EL (cell line): ENCODE measurements at places on chromosomes 13 and 19.

DNA sequence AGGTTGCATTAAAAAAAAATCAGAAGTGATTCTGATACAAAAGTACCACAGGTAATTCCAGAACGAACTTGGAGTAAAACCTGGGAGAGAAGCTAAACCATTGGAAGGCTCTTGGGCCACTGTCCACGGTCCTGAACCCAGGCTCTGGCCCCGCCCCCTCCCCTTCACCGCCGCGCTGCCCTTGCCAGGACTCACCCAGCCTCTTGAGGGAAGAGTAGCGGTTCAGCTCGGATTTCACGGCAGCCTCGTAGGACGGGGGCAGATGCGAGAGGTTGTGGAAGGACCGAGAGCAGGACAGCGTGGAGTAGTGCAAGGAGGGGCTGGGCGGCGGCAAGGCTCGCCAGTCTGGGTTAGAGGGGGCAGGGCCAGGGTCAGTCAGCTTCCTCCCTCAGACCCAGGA, 5.7 kb downstream of the SHISA7 start:
- peak; percentile 59 for DNase-seq

GRCh38 chr13:29845440-29846056, 4.9 kb downstream of the UBL3 start:
- no peak for DNase-seq

GRCh38 chr19:41926763-41927496, 1.3 kb downstream of the ERFL start:
- DNase-seq = no peak

DNA sequence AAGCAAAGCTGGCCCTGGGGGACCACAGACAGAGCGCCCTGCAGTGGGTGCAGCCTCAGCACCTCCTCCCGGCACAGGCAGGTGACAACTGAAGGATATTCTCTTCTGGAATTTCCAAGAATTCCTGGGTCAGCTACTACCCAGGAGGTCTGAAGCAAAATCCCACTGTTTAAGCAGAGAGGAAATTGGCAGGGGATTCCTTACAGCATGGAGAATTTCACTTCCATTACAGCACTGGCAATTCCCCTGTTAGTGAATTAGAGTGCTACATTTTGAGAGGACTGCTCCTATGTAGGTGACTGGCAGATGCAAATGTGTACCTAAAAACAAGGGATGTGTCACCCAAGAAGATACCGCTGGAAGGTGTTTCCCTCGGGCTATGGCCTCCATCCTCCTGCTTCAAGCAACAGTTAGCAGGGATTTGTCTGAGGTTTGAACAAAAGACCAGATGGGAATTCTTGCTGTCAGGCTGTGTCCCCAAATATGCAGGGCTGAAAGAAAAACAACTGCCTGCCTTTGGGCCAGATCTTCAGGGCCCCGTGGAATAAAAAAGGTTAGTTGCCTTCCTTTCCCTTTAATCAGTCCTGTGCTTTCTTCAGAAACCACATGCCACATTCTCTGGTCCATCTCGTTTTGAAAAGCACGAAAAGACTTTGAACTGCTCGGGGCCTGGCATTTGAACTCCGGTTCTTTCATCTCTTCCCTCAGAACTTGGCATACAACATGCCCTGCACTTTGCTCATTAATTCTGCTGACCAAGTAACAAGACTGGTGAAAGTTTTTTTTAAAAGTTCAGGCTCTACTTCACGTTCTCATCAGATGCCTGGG, 296.4 kb downstream of the DNAJC15 start:
- DNase-seq = no peak

- DNase-seq = peak; percentile 27
Measured at GRCh38 chr13:106117035-106117434, 418.4 kb downstream of the EFNB2 start.

GRCh38 chr19:15516363-15516762, 8.0 kb downstream of the CYP4F22 start:
- no peak for DNase-seq

DNA sequence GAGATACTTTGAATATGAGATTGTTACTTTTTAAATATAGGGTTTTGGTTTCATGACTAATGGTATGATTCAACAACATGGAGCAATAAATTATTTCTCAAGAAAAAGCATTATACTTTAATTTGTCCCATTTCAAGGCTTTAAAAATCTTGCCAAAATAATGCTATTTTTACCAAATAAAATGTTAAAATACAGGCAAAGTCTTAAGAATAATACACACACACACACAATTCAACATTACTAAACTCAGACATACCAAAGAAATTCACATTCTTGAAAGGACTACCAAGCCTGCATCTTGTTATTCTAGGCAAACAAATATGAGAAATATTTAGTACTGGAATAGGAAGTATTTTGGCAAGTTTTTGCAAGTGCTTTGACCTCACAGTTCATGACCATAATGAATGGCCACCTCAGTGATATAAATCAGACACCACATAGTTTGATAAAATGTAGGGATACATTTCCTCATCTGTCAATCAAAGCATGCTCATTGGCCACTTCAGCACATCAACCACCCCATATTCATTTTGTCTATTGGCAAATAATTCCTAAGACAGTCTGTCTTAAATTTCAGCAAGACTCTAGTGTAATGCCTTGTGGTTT, 107.2 kb downstream of the NALCN start:
- peak; percentile 76 for DNase-seq

DNA sequence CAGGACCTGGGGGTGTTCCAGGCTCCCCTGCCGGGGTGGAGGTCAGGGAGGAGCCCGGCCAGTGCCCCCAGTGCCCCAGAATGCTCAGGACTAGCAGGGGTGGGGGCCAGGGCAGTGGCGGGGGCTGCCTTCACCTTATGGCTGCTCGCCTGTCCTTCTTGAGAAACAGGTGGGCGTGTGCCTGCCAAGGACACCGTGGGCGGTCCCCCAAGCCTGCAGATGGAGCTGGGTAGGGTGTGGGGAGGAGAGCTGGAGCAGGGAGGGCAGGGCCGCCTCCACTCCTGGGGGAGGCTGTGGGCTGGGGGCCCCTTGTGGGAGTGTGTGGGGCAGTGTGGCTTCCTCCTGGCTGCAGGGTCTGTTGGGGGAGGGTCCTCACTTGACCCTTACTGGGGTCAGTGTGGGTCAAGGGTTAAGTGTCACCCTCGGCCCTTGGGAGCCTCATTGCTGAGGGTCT, 160.1 kb downstream of the KDM4B start:
- DNase-seq = no peak

- DNase-seq = no peak
Measured at GRCh38 chr19:17965370-17966128, 1.4 kb upstream of the KCNN1 start.

GRCh38 chr13:30325668-30326067, 18.3 kb upstream of the KATNAL1 start:
- no peak for DNase-seq

DNA sequence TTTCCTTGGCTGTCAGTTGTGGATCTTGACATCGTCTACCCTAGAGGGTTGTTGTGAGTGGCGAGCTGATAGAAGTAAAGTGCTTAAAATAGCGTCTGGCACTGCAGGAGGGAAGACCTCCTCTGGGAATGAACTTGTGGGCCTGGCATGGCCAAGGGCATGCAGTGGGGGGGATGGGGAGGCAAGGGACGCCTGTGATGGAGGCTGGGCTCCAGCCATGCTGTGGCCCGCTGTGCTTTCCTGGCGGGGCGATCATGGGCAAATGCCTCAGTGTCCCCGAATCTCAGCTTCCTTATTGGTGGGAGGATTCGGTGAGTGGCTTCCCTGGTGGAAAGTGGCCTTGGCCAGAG, 10.7 kb downstream of the CARM1 start:
- DNase-seq = no peak

- DNase-seq = no peak
Measured at GRCh38 chr19:46637224-46637623, 1.2 kb upstream of the GNG8 start.

- no peak for DNase-seq
Measured at GRCh38 chr19:43634068-43634467, 5.6 kb downstream of the CADM4 start.

- DNase-seq = peak; percentile 11
Measured at GRCh38 chr19:38455031-38455430, 21.5 kb downstream of the RYR1 start.

GRCh38 chr13:113109151-113110047, 3.8 kb downstream of the F7 start:
- DNase-seq = no peak

DNA sequence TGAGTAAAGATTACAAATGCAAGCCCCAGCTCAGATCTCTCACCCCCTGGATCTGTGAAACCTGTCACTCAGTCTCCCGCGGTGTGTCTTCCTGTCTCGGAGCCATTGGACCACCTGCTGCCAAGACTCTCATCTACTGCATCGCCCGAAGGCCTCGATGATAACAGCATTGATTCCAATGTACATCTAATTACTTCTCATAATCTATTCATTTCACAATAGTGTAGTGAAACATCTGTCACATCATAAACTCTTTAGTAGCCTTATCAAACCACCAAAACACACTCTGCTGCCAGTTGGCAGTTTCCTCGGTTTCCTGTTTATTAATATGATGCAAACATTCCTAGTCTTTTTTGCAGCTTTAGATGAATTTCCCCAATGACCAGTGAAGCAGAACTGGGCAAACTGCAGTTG, 220.3 kb downstream of the POU4F1 start:
- no peak for DNase-seq

DNA sequence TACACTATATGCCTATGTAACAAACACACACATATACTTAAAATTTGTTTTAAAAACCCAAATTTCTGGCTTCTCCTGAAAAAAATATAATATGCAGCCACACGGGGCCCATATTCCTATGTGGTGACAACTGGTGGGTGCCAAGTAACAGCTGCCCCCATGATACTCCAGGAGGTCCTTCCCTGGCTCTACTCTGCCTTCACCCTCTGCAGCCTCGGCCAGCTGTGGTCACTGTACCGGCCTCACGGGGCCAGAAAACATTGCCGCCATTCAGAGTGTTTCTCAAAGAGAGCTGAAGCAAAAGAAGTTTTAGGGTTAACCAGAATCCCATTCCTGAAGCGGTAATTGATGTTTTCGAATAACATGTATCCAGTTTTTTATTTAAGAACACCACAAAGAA, 32.6 kb upstream of the POP4 start:
- no peak for DNase-seq

DNA sequence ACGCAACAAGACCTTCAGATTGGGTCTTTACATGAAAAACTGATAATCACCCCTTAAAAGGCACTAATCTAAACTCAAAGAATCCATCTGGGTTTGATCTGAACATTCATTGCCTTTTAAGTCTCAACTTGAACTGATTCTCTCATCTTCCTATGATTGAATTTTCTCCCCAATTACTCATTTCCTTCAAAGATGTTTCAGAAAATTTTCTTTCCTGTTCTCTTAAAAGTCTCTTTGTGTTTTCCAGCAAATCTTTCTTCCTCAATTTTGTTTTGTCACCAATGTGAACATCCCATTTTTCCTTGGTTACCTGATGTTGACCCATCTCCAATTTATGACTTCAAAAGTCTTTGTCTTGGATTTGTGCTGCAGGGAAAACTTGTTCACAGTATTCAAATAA, 234.3 kb downstream of the DACH1 start:
- no peak for DNase-seq

GRCh38 chr13:72217142-72217541, 350.1 kb upstream of the DACH1 start:
- no peak for DNase-seq

DNA sequence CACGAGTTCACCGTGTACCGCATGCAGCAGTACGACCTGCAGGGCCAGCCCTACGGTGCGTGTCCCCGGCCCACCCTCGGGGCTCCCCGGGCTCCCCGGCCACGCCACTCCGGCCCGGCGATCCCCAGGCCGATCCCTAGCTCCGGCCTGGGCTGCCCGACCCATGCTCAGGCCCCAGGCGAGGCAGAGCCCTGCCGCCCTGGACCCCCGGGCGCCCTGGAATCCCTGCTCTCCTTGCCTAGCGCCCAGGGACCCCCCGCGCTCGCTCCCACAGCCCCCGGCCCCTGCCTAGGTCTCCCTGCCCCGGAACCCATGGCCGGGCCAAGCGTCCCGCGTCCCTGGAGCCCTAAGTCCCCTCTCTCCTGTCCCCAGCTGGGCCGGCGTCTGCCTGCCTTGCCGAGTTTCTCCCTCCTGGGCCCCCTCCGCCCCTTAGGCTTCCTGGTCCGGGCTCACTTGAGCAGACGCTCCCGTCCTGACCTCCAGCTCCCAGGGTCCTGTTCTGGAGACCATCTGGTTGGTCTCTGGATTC, 494 bp downstream of the NCLN start:
- peak; percentile 19 for DNase-seq

GRCh38 chr19:41175801-41176777, 16.9 kb upstream of the CYP2S1 start:
- peak; percentile 90 for DNase-seq

DNA sequence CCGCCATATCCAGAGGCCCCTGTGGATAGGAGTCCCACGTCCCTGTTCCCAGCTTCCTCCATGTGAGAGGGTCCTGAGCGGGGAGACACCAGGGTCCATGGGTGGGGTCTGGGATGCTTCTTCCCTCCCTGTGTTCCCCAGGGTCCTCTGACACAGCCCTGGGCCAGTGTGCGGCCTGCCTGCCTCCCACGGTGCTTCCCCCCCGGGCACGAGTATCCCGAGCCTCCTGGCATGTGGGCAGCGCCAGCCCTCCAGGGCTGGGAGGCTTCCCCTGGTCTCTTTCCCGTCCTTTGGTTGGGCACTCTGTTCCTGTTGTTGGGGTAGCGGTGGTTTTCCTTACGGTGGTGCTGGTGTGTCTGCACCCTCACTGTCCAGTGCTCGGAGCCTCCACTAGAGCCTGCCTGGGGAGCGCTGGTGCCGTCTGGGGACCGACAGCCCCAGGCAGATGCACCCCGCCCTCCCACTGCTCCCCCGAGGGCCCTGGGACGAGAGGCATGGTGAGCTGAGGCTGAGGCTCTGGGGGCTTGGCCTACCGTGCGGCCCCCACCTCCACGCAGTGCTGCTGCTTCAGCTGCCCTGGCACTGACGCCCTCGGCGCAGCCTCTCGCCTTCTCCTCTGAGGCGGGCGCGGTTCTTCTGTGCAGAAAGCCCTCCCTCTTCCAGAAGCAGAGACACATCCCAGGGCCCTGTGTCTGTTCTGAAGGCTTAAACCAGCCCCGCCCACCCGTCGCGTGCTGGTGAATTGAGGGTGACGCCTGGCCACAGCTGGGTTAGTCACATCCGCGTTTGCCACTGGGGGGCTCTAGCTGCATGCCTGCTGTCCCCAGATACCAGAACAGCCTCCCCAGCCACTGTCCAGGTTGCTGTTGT, 27.9 kb downstream of the PLEKHJ1 start:
- peak; percentile 88 for DNase-seq

- peak; percentile 77 for DNase-seq
Measured at GRCh38 chr19:46442808-46443450, 14.2 kb upstream of the PNMA8C start.

- no peak for DNase-seq
Measured at GRCh38 chr13:45356966-45357672, 16.1 kb upstream of the TPT1 start.

DNA sequence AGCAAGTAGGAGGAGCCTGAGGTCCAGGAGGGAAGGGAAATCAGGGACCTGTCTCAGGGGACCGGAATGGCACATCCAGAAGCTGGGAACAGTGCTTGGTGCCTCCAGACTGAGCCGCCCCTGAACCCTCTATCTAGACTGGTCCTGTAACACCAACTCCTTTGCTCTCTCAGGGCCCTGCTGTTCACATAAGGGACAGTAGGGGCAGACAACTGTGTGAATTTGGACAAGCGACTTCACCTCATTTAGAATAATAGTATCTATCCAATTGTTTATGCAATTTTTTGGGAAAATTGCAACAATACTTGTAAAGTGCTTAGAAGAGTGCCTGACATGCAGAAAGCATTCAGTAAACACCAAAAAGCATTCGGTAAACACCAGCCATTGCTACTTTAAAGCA, 14.0 kb downstream of the SYMPK start:
- no peak for DNase-seq
